ENCODE measurements at places on chromosomes 11 and 22.

GRCh38 chr22:27614650-27615007 lies 186.9 kb downstream of the MN1 start:
- DNase-seq: no peak

DNA sequence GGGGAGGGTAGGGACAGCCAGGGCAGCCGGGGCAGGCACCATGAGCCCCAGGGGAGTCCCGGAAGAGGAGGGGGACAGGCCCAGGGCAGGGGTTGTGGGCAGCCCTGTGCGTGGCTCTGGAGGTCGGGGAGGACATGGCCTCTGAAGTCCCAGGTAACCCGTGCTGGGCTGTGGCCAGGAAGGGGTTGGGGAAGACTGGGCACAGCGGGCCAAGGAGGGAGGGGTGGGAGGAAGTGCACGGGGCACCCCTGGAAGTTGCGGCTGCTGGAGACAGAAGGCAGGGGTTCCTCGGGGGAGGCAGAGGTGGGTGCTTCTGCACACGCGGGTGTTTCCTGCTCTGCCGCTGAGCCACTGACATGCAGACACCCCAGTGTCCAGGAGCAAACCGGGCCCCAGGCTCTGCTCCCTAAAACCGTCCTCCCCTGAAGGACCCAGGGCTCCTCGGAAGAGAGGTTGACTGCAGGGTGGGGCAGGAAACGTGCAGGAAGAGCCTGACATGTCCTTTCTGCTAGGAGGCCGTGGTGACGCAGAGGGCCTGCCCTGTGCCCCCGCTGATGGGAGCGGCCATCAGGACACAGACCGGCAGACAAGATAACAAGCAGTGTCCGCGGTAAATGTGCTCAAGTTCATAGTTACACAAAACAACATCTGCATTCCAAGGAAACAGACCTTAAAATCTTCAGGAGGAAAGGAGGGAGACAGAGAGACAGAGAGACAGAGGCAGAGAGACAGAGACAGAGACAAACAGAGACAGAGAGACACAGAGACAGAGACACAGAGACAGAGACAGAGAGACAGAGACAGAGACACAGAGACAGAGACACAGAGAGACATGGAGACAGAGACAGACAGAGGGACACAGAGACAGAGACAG lies 5.7 kb downstream of the TNNI2 start:
- no peak for DNase-seq

DNA sequence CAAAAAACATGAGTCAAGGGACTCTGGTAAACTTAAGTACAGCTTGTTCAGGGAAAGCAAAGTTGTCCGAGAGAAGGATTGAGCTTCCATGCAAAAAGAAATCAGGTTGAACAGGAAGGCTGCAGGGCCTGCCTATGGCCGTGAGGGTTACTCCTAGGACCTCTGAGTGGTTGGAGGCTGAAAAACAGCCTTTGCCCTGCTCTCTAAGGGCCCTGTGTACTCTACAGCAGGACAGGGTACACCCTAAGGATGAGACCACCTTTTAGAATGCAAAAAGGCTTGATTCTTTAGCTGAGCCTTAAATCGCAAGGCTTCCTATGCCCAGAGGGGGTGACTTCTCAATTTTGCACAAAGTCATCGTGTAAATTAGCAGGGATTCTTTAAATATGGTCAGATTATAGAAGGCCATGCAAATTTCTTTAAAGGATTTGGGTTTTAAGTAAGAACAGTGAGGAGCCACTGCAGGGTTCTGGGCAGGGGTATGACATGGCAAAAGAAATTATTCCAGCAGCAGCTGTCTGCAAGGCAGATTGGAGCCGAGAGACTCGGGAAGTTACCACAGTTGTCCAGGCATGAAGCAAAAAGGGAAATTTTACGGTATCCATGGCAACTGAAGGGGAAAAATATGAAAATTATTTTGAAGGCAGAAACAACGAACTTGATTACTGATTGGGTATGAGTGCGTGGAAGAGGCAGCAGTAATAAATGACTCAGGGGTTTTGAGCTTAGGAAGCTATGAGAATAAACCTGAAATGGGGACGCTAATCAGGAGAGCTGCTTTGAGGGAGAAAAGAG lies 91.8 kb downstream of the FAM76B start:
- DNase-seq: no peak

DNA sequence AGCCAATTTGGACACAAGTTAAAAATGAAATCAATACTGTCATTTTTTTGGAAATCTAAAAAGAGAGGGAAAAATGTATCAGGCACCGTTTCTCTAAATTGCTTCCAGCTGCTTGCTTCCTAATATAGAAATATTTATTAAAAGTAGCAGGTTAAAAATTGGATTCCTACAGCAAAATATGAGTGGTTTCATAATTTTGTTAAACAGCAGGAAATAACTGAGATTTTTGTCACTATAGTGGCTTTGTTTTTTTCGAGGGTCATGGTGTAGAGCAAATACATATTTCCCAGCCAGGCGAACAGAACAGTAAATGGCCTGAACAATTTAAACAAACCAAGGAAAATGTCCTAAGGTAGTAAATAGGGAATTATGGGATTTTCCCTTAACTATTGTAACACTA lies 159.7 kb downstream of the DDX10 start:
- no peak for DNase-seq

- DNase-seq: no peak
These were observed 32.3 kb downstream of the MTMR2 start for GRCh38 chr11:95891423-95892170.

DNA sequence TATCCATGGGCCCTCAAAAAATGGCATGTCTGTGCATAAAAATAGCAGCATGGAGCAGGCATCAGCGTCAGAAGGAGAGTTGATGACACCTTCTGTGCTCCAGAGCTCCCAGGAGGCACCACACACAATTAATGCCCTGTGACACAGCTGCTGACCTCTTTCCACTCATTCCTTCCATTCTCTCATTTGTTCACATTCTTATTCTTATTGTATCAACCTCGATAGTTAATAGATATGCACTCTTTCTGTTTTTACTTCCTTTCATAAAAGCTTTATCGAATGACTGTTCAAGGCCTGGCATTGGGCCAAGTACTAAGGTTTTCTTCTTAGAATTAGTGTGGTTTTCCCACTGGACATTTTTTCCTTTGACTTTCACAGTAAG lies 266.0 kb upstream of the MTNR1B start:
- DNase-seq: no peak

DNA sequence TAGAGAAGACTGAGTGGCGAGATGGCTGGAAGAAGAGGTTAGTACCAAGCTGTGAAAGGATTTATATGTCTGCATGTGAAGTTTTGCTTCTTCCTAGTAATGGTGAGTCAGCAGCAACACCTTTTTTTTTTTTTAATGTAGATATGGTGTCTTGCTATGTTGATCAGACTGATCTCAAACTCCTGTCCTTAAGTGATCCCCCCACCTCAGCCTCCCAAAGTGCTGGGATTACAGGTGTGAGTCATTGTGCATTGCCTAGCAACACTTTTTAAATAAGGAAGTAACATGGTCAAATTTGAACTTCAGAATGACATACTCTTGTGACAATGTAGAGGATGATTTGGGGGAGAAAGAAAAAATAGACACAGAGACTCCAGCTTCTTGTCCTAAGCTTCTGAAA lies 6.5 kb upstream of the CSTPP1 start:
- no peak for DNase-seq

DNA sequence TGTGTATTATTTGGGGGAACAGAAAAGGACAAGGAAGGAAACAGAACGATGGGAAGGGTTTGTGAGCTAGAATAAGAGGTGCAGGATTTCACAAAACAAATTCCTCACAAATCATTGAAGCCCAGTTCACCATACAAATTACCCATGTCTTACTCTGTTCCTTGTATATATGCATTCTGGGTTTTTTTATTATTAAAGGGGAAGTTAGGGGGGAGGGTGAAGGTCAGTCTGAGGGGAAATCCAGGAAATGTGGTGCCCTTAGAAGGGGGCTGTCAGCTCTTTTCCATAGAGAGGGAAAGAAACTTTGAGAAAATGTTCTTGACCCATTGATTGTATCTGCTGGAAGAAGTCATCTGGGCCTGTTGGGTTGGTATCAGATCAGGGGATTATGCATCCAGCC lies 90.8 kb downstream of the RNF169 start:
- no peak for DNase-seq

DNA sequence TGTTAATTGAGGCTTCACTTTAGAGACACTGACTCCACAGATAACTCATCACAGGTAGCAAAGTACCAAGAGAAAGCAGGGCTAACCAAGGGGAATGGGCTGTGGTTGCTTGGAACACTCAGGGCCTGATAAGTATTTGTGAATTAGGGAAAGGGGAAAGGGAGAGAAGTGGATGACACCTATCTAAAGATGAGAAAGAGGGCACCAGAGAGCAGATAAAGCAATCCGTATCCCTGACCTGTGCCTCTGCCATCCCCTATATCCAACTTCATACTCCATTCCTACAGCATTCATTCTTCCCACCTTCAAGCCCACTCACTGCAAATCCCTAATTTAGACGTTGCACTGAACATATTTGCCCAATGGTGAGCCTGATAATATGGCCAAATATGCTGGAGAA lies 43.0 kb upstream of the API5 start:
- no peak for DNase-seq

DNA sequence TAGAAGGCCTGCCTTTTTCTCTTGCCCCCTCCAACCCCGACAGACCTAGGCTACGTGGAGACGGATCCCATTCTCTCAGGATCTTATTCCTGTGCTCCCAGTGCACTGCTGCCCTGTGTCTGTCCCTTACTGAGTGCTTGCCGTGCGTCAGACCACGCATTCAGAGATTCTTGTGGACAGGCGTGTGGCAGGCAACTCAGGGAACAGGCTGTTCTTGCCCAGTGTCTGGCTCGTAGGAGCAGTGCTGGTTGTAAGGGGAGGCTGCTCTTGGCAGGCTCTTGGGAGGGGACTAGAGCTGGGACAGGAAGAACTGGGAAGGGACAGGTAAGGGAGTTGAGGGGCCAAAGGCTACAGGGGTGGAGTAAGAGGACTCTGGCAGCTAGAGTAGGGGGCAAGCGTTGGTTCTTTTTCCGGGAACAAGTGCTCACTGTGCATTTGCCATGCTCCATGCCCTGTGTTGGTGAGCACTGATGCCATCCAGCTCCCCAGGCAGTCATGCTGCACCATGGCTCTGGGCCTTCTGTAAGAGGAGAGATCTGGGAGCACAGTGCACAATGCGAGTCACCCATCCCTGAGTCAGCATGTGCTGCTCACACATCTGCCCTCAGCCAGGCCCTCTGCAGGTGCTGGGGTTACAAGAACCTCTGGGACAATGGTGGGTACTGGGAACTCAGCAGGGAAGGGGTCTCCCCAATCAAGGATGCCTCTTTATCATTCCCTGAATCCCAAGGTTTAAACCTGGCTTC lies 119.1 kb downstream of the TBC1D22A start:
- DNase-seq: no peak

DNA sequence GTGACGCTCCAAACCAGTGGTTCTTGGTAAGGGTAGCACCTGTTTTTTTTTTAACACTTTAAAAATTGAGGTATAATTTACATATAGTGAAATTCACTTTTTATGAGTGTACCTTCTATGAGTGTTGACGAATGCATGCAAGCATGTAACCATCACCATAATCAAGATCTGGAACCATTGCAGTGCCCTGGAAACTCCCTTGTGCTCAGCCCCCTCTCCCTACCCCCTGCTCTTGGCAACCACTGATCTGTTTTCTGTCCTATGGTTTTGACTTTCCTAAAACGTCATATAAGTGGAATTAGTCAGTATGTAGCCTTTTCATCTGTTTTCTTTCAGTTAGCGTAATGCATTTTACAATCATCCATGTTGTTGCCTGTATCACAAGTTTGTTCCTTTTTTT lies 212.2 kb downstream of the GRIK4 start:
- DNase-seq: no peak

DNA sequence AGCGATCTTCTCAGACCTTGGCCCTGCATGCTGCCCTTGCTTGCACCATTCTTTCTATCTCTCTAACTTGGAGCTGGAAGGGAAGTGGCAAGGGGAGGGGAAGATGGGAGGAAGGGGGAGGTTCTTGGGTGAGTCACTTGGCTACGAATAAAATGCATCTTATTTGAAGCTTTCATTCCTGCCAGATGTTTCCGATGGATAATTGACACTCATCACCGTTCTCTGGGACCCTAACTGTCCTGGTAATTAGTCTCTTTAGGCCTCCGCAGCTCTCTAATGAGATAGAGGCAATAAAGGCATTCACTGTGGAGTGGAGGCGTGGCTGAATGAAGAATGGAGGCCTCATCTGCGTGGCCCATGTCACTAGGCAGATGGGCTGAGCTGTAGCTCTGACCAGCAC lies 960.1 kb downstream of the NTM start:
- DNase-seq: peak; percentile 24

DNA sequence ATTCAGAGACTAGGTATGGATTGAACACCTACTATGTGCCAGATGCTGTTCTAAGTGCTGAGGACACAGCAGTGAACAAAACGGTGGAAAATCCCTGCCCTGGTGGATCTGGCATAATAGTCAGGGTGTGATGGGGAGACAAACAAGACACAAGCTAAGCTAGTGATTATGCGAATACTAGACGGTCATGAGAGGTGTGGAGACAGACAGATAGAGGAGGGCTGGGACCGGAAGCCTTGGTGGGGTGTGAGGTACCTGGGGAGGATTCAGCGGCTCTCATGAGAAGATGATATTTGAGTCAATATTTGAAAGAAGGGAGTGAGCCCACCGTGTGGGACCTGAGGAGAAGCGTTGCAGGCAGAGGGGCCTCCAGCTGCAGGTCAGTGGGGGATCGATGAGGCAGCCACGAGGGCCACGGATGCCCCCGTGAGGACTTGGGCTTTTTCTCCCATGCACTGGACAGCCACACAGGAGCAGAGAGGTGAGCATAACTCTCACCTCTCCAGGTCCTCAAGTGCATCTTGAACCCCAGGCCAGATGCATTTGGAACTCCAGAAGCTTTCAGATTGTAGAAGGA lies 4.7 kb downstream of the CD5 start:
- no peak for DNase-seq

GRCh38 chr11:69153661-69154060 lies 2.1 kb upstream of the SMIM38 start:
- DNase-seq: no peak

GRCh38 chr11:118696673-118697226 lies 17.3 kb upstream of the TREH start:
- DNase-seq: no peak

GRCh38 chr11:13076961-13077360 lies 67.8 kb downstream of the RASSF10 start:
- DNase-seq: no peak

- no peak for DNase-seq
These were observed 11.3 kb upstream of the ACER3 start for GRCh38 chr11:76849376-76849775.

DNA sequence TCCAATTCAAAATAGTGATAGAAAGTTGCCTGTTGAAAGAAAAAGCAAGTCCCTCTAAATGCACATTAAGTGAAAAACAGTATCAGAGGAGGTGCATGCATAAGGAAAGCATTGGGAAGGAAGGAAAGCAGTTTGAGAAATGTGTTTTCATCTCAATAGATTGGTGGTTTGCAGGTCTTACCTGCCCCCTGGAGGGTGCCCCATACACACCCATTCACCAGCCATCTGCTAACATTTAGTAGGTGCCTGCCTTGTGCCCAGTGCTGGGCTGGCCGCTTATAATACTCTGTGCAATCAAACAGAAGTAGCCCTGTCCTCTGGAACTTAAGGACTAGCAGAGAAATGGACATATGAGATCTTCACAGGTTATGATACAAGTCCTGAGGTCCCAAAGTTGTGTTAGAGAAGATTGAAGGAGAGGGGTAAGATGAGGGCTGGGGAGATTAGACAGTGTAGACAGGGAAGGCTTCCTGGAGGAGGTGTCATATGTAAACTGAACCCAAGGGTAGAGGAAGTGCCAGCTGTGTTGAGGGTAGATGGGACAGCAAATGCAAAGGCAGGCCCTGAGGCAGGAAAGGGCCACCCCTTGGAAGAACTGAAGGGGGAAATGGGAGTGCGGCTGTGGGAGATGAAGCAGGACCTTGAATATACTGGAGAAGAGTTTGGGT lies 184.2 kb downstream of the MN1 start:
- no peak for DNase-seq

- DNase-seq: no peak
These were observed 17.8 kb downstream of the TSPAN4 start for GRCh38 chr11:860234-861104.

Data from neuronal stem cell (in vitro differentiated cells).